ENCODE measurements at places on chromosomes 13 and 19.
A peak's percentile ranks its signal among the peaks of the same experiment; 100 is the strongest.

- peak; percentile 19 for DNase-seq
These were observed 23.1 kb upstream of the COG3 start for GRCh38 chr13:45441633-45442032.

- DNase-seq = no peak
These were observed 394.9 kb downstream of the DLEU7 start for GRCh38 chr13:50448535-50448998.

DNA sequence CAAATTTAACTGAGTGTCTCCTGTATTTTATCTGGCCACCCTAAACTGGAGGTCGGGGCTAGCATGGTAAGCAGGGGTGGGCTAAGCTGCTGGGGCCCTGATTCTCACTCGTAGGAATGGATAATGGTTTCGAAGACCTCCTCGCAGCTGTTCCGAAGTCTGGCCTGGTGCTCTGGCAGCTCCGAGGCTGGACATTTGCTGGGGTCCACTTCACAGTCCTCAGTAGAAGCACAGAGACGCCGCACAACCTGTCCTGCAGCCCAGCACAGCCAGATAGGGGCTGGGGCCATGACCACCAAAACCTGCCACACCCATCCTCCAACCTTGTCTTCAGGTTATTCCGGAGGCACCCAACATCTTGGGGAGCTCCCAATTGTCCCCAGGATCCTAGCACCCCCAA lies 6.2 kb upstream of the WIZ start:
- DNase-seq = no peak

DNA sequence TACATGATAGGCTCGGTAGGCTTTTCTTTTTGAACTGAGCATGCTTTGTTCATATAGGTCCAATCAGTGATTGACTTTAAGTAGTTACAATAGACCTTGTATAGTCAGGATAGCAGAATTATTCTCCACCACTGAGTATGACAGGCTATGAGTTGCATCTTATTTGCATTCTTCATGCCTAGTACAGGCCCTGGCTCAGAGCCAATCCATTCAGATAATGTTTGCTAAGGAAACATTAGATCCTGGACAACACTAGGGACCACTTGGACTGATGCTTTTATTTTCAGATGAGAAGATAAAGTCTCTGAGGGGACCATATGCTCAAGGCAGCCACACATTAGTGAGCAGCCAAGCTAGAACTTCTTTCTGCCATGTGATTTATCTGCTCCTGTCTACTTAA lies 133.9 kb downstream of the KL start:
- peak; percentile 69 for DNase-seq

- DNase-seq = no peak
These were observed 87.2 kb downstream of the RXFP2 start for GRCh38 chr13:31826521-31826920.

GRCh38 chr13:112683581-112683980 lies 6.3 kb upstream of the ATP11A start:
- no peak for DNase-seq

DNA sequence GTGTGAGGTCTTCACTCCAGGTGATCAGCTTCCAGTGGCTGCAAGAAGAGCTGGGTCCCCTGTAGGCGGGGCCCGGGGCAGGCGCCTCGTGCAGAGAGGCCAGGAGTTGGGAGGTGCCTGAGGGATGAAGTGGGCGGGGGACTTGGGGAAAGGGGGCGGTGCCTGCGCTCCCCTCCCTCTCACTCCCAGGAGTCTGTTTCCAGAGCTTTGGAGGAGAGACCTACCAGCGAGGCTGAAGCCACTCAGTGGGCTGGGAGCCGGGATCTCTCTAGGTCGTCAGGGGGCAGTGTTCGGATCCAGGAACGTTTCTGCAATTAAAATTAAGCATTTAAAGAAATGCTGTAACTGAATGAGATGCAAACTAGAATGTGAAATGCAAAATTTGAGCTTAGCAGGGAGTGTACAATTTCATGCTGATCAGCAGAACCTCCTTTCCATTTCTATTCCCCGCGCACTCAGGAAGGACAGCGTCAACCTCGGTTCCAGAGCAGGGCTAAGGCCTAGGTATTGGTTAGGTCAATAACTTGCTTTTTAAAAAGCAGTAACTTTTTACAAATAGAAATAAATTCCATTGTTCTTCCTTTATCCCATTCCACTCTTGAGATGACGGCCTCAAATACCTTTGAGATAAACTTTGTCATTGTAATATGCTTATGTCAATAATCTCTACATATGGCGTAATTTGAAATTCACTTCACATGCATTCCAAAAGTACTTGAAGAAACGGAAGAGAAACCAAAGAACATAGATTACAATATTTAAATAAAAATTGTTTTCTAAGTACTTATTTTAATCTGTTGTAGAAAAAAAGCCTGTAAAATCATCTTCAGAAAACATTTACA lies 11.6 kb downstream of the ZNF160 start:
- no peak for DNase-seq

DNA sequence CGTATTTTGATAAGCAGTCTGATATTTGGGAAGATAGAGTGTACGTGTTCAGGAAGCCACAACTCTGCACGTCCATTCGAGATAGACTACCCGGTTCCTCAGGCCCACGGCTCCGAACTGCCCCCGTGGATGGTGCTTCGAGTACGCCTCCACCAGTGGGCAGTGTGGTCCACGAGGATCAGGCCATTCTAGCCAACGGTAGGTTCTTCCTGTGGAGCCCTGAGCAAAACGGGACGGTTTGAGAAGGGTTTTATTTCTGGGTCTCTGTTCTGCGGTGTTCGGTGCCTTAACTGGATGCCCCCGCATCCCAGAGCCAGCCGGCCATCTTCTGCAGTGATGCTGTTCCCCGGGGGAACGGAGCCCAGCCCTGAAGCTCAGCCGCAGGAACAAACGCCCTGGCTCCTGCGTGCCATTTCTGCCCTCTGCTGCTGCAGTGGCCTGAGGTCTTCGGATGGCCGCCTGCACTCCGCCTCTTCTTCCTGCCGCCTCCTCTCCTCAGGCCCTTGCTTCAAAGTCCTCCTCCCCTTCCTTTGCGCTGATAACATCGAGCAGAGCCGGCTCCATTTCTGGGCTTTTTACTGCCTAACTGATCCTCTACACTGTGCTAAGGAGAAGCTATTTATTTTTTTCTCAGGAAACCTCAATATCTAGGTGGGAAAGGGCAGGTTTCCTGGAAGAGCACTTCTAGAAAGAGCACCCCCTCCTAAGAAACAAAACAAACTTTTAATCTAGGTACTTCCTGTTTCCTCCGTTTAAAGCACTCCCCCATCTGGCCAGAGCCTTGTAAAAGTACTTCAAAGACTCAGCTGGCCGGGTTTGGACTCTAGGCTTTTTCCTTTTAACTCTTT lies 36.2 kb upstream of the SLC46A3 start:
- peak; percentile 31 for DNase-seq

DNA sequence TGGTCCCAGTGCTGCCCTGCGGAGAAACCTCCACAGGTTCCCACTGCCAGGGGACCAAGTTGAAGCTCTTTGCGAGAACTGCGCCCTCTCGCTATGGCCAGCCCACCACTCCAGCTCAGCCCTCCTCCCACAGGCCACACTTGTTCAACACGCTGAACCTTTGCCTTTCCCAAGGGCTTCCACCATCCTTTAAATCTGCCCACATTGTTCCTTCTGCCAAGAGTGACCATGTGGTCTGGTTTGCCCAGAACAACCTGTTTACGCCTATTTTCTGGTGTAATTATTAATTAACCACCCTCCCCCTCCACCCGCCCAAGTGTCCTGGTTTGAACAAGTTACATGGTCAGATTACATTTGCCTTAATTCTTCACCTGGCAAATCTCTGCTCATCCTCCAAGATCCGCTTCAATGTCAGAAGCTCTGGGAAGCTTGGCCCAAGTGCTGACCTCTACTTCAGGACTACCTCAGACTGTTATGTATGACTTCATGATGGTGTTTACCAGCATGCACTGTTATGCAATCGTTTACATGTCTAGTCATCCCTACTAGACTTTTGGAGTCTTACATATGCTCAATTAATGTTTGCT lies 12.0 kb upstream of the USP12 start:
- no peak for DNase-seq

DNA sequence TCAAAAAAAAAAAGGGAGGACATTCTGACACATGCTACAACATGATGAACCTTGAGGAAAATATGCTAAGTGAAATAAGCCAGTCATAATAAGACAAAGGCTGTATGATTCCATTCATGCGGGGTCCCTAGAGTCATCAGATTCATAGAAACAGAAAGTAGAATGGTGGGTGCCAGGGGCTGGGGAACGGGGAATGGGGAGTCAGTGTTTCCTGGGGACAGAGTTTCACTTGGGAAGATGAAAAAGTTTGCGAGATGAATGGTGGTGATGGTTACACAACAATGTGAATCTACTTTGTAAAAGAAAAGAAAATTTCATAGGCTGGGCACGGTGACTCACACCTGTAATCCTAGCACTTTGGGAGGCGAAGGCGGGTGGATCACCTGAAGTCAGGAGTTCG lies 6.1 kb upstream of the CLEC4G start:
- DNase-seq = no peak

Measured in fibroblast of skin of back (primary cell).